ENCODE measurements at places on chromosomes 12 and 14.
A peak's percentile ranks its signal among the peaks of the same experiment; 100 is the strongest.

DNA sequence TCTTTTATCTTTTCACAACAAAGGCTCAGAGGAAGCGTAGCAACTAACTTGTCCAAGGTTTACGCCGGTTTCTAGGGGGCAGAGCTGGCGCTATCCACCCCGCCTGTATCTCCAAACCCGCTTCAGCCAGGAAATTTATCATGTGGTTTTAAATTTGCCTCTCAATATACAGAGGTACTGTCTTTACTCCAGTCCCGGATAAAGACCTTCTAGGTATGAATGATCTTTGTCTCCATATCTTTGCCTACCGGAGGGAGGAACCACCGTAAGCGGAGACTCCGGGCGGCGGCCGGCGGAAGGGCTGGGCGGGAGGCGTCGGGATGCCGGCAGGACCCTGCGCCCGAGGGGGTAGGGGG, 693 bp upstream of the RIMKLB start:
- DNase-seq: no peak

DNA sequence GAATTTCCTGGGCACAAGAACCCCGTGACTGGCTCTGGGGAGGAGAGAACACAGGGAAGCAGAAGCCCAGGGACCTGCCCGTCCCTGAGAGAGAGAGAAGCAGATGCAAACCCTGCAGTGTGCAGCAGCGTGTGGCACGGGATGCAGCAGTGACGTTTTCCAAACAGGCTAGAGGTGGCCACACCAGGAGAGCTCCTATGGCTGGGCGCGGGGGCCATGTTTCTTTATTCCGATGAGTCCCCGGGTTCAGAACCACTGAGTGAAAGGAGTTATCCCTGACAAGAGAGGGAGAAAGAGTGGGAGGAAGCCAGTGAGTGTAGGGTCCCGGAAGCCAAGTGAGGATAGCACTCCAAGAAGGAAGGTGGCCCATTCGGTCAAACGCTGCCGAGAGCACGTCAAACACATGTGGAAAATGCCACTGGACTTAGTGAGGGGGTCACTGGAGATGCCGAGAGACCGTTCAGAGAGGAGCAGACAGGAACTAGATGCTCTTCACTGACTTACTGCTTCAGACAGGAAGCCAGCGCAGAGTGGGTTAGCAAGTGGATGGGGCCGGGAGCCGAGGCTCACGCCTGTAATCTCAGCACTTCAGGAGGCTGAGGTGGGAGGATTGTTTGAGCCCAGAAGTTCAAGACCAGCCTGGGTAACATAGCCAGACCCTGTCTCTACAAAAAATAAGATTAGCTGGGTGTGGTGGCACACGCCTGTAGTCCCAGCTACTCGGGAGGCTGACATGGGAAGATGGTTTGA, 123.0 kb downstream of the BCL11B start:
- no peak for DNase-seq

DNA sequence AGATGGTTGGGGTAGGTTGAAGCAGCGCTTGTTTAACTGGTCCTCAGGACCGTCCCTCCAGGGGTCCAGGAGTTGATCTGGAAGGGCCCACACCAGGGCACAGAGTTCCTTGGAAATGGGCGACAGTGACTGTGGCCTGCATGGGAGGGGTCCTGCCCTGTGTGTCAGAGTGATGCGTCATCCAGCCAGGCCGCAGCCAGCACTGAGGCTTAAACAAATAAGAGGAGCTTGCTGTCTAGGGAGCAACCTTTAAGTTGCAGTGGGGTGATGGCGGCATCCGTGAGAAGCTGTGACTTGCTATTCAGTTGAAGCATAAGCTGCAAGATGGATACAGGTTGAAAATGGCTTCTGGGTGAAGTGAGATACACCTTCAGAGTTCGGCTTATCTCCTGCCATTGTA, 20.2 kb downstream of the DCAF4 start:
- DNase-seq: no peak

GRCh38 chr14:23349156-23349845, 3.4 kb downstream of the SLC22A17 start:
- DNase-seq: no peak

- no peak for DNase-seq
Observed at GRCh38 chr14:47278233-47278842, 397.1 kb downstream of the MDGA2 start.

- DNase-seq: no peak
Observed at GRCh38 chr14:52354242-52354641, 40.1 kb downstream of the PTGER2 start.

DNA sequence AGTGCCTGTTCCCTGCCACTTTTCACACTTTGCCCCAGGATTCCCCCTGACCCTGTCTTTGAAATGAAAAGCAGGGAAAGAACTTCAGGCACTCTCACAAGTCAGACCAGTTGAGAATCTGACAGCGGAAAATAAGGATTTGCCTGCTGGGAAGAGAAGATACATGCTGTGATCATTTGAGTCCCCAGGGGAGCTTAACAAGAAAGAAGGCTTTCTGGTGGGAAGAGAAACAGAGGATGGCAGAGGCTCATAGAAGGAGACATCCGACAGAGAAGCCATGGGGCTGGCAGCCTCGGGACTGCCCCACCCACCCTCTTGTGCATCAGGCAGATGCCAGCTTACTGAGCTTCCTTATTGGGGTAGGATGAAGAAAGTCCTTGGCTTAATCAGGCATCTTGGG, 11.9 kb downstream of the TTC9 start:
- DNase-seq: no peak

- no peak for DNase-seq
Observed at GRCh38 chr12:122127839-122128238, 46.2 kb downstream of the IL31 start.

GRCh38 chr12:127957001-127957660, 309.8 kb upstream of the TMEM132C start:
- DNase-seq: peak; percentile 56

GRCh38 chr12:8661751-8662150, 875 bp downstream of the MFAP5 start:
- DNase-seq: no peak

GRCh38 chr12:53558631-53559030, 51.3 kb upstream of the NPFF start:
- no peak for DNase-seq

DNA sequence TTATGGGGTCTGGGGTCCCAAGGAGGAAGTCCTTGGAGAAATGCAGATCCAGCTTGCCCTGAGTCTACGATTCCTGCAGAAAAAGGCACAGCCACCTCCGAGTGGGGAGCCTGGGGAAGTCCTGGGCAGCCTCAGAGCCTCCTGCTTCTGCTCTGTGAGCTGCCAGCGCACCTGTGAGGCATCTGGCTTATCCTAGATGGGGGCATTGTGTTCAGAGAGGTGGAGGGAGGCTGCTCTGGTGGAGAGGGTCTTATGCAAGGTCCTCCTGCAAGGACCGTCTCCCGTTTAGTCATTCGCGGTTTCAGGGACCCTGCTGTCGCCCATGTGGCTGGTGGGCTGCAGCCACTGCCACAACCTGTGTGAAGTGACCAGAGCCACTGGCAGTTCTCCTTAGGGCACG, 53.0 kb upstream of the PRMT8 start:
- DNase-seq: no peak

- no peak for DNase-seq
Observed at GRCh38 chr12:130846369-130846768, 7.3 kb upstream of the STX2 start.

DNA sequence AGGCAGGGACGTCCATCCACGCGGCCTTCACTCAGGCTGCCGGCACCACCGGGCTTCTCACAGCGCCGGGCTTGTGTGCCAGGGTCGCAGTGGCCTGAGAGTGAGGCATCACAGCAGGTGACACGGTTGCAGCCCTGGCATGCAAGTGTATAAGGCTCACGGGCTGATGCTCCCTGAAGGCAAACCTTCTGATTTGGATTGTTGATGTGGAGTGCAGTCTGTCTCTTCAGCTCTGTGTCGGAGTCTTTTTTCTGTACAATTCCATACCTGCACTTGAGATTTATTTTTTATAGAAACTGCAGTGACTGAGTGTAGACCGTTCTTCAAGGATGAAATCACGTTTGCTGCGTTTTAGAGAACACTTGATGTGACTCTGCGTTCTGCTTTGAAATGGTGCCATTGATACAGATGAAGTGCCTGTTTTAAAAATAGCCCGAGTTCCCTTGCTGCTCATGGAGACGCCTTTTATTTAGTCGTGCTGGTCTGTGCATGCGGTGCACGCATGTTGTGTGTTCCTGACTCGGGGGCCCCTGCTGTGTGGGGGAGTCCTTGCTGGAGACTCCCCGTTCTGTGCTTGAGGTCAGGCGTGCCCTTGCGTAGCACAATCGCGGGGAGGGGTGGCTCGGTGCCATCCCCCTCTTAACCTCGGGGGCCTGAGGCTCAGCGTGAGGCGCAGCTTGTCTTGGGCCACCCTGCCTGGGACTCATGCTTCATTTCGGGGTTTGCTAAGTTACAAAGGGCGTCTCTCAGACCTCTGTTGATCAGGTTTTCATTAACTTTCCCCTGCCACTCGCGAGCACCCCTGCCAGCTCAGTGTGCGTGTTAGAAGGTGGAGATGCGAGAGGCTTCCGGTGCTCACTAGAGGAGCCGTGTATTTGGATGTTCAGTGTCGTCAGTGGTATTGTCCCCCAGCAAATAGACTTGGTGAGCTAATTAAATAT, 21.6 kb upstream of the AMN start:
- no peak for DNase-seq

DNA sequence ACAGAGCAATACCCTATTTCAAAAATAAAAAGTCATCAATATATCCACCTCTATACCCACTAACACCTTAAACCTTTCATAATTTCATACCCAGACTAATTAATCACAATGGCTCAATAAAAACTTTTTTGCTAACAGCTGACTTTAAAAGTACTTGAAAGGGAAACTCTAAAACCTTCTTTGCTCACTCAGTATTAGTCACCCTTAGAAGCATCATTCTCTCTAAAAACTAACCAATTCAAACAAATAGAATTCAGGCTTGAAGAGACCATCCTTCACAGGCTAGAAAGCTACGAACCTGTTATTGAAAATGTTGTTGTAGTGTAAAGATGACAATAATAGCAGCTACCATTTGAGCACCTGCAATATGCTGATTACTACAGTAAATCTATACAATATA, 37.2 kb downstream of the HECTD1 start:
- no peak for DNase-seq

GRCh38 chr14:96434040-96434439, 42.1 kb downstream of the AK7 start:
- DNase-seq: no peak

DNA sequence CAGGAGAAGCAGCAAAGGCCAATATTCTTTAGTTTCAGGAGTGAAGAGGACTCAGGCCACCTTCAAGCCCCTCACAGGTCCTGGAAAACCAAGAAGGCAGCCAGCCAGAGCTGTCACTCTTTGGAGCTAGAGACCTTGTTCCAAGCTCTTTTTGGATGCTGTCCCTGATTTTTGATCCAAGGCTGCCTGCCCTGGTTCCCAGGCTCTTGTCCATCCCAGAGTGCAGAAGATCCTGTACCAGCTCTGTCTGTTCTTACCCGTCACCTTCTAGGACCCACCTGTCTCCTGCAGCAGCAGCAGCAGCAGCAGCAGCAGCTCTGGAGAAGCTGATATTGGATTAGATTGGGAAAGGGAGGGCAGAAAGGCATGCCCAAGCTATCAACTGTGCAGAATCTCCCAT, 157.1 kb upstream of the NEDD1 start:
- no peak for DNase-seq

GRCh38 chr12:51351913-51352532, 5.5 kb upstream of the CELA1 start:
- peak; percentile 48 for DNase-seq

GRCh38 chr14:59836116-59836515, 34.5 kb downstream of the RTN1 start:
- DNase-seq: no peak

- DNase-seq: no peak
Observed at GRCh38 chr14:84127495-84127894, 1402.4 kb upstream of the FLRT2 start.
